ENCODE measurements at places on chromosomes 2 and 18. TPM values are rescaled to one million over a fixed set of nuclear protein-coding genes. Genes with fewer than 3 reads are reported as not detected.
A peak's percentile ranks its signal among the peaks of the same experiment; 100 is the strongest.

DNA sequence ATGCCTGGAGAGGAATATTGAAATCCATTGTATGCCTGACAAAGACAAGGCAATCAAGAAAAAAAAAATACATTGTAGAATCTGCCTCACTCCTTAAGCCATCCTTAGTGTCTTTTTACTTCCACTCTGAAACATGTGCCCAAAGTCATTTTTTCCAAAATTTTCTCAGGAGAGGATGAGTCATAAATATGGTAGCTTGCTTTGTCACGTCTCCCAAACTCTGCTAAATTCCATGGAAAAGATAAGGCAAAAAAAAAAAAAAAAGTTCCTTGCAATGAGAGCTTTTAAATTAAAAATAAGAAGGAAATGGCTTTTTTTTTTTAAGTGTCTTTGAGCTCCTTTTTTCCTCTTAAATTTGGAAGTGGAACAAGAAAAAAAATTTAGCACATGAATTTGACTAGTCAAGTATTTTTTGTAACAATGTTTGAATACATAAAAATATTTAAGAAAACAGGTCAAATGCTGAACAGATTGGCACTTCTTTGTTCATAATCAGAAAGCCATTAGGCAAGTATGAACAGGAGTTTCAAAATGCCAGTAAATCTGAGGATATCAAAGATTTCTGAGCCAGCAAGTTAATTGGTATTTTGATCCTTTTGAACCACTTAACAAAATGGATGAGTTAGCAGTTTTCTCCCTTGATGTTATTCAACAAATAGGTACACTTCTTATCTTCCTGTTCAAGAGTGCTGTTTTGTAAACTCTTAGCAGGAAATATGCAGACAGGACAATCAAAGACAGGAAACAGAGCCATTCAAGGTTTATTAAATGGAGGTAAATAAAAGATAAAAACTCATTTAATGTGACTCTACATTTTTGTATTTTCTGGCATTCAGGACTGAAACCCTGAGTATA, 247.3 kb upstream of the SP5 start:
- DNase-seq, result no peak

- DNase-seq, result no peak
Observed at GRCh38 chr2:20165677-20166509, 59.0 kb downstream of the SDC1 start.

GRCh38 chr2:348361-348916, 60.5 kb upstream of the ALKAL2 start:
- DNase-seq, result no peak

GRCh38 chr2:237234268-237234667, 148.6 kb downstream of the COPS8 start:
- no peak for DNase-seq

DNA sequence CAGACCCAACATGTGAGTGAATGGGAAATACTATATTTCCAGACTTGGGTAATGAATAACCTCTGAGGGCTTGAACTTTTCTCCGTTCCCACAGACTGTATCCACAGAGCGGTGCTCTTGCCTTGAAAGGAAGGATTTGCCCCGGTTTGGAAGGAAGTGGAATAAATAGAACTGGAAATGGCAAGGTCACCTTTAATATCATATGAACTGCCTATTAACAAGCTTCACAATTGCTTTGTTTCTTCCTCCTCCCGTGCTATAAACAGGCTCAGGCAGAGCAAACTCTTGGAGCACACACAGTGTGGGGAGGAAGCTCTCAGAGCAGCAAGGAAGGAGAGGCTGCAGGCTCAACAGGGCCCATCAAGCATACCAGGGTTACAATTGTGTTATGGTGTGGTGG, 28.5 kb upstream of the DARS1 start:
- DNase-seq, result no peak

DNA sequence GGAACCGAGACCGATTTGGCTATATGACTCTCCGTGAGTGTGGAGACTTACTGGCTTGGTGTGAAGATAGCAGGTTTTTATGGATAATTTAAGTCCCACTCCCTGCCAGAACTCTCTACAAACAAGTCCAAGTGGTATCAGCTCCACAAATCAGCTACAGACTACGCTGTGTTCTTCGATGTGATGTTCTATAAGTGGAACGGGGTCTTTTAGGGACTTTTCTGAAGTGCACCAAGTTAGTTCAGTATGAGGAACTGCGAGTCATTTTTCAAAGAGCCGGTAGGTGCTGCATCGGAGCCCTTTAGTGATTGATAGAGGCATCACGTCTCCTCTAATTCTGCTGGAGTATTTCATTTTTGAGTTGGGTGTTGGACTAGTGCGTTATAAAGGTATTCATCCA, 107.1 kb downstream of the TSHZ1 start:
- DNase-seq, result no peak

DNA sequence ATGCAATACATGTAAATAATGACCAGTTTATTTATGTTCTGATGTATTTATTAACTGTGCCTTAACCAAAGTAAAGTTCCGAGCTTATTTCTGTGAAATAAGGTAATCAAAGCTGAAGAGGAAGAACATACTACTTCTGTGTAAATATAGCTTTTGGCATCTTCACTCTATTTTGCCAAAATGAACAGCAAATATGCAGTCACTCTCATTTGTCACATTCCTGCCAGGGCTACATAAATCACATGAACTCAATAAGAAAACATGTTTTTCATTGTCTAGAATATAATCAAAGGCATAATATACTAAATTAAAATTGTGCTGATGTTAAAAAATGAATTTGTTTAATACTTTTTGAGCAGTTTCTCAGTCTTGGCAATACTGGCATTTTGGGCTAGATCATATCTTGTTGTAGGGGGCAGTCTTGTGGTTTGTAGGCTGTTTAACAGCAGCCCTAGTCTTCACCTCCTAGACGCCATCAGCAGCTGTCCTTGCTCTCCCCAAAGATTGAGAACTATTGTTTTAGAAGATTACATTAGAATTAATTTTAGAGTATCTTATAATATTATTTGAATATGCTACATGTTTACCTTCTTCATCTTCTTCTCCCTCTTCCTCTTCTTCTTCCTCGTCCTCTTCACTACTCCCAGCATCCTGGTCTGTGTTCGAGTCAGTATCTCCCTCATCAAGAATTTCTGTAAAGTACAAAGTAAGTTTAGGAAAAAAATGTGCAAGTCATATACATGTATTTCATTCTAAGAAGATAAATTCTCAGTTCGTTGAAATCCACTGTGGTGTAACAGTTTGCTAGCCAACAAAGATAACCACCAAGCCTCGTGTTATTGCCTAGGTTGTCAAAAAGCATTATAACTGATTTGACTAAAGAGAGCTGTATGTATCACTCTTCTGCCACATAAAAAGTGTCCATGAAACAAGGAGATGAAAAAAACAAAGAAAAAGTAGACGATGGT, 41.5 kb downstream of the CWC22 start:
- DNase-seq, result no peak

- DNase-seq, result no peak
Observed at GRCh38 chr2:46362667-46363012, 65.4 kb downstream of the EPAS1 start.

DNA sequence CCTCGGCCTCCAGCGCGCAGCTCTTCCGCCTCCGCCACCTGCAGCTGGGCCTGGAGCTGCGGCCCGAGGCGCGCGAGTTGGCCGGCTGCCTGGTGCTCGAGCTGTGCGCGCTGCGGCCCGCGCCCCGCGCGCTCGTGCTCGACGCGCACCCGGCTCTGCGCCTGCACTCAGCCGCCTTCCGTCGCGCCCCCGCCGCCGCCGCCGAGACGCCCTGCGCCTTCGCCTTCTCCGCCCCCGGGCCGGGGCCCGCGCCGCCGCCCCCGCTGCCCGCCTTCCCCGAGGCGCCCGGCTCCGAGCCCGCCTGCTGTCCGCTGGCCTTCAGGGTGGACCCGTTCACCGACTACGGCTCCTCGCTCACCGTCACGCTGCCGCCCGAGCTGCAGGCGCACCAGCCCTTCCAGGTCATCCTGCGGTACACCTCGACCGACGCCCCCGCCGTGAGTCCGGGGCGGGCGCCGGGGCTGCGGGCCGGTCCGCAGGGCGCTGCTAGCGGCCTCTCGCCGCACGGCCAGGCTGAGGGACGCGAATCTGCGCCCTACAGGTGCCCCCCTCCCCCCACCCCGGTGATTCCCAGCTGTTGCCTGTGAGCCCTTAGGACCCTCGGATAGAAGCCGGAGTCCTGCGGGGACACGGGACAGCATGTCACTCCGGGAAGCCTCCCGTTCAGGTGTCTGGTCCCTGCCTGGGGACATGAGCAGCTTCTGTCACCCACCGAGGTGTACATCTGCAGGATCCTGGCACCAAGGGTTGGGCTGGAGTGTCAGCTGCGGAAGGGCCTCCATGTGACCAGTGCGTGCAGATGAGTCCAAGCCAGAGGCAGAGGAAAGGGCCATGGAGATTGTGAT, 616 bp downstream of the RNPEPL1 start:
- DNase-seq, result peak; percentile 16

- DNase-seq, result no peak
Observed at GRCh38 chr2:233025706-233026105, 6.8 kb upstream of the NEU2 start.

DNA sequence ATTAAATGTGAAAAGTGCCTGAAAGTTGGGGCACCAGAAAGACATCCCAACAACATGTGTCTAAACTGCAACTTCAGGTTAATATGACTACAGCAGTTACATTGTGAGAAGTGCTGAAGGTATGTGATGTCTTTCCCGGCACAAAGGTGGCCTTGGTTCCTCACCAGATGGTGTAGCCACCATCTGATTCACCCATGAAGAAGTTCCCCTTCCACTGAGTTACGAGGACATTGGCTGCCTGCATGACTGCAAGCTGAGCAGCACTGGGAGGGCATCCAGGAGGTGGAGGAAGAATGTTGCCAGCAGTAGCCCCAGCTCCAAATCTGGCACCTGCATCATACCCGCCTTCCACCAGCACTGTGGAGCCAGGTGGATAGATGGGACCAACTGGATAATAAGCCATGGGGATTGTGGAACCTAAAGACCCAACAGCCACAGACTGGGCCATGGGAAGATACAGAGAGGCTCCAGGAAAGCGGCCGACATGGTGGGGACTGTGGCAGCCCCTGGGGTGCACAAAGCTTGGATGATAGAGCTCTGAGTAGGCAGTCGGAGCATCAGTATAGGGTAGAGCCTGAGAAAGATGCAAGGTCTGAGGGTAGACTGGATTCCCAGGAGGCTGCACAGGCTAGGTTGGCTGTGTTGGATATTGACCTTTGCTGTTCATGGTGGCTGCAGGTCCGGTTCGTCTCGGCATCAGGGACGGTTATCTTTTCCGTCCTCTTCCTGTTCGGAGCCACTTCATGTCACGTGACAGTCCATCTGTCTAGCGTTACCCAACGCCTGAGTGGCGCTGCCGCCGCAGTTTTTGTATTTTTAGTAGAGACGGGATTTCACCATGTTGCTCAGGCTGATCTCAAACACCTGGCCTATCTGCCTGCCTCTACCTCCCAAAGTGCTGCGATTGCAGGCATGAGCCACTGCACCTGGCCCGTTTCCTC, 36.9 kb downstream of the SUMO1 start:
- no peak for DNase-seq

GRCh38 chr18:37684590-37684989, 119.0 kb upstream of the CELF4 start:
- DNase-seq, result no peak

DNA sequence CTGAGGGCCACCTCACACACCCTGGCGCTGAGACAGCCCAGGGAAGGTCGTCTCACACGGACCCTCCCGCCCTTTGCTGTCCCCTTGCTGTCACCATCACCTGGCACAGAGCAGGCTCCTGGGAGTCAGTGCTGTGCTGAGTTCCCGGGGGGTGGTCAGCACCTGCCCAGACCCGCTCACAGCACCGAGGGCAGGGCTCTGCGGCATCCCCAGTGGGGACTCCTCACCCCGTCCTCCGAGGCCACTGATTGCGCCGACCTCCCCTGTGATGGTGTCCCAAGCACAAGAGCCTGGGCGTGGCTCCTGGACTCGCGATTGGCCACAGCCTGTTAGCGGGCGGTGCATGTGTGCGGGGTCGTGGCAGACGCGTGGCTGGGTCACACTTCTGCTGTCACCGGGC, 65.9 kb downstream of the NFATC1 start:
- DNase-seq, result no peak

- DNase-seq, result no peak
Observed at GRCh38 chr2:12341920-12342319, 374.8 kb upstream of the TRIB2 start.

DNA sequence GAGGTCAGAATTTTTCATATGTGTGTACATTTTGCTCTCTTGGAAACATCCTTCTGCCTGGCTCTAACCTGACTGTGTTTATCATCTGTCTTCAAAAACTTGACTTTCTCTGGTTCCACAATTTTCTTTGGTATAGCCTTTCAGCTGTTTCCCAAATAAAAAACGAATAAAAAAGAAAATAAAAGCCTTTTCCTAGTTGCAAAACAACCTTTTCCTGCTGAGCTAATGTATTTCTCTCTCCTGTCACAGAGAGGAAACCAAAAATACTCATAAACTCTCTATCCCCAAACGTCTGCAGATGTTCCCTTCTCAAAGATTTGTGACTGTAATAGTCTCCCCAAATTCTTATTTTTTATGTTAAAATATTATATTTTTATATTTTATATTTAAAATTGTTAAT, 505.3 kb upstream of the SLC39A10 start:
- DNase-seq, result no peak

DNA sequence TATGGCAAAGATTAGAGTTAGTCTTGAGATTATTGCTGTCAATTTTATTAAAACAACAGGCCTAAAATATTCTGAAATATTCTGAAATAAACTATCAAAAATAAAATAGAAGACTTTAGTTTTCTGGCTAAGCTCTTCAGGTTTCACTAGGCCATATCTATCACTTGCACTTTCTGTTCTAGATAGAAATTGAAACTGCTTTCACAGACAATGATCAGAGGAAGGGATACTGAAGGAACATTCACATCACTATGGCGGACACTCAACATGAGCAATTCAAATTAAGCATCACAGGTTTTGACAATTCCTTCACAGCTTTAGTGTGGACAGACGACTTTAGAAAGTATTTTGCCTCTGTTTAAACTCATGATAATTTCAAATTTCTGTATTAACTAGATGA, 586.4 kb upstream of the REG3G start:
- no peak for DNase-seq

DNA sequence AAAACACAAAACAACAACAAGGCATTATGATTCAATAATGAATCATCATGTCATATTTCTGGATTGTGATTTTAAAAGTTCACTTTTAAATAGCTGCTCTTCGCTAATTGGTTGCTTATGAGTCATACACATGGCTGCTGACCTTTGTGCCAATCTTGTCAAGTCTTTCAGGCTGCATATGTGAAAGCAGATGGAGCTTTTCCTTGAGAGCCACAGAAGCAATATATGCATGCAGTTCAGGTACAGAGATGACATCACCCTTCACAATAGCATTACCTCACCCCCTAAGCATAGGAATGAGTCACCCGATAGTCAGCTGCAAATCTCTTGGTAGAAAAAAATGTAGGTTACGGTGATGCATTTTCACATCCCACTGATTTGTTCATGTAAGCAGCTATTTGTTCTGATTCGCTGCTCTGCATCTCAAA, 27.2 kb downstream of the EIF2AK3 start:
- DNase-seq, result peak; percentile 52

The DUSP2 gene
- 1.9 TPM for total RNA-seq

The VWC2L gene
- not detected for total RNA-seq

The SRD5A2 gene
- total RNA-seq, result not detected

The RUFY4 gene
- total RNA-seq, result 2.8 TPM

The KCNJ3 gene
- total RNA-seq, result under 0.01 TPM

The MAPRE2 gene
- total RNA-seq, result 21.3 TPM

The NPPC gene
- total RNA-seq, result not detected

The TMEM163 gene
- 1.5 TPM for total RNA-seq

The COBLL1 gene
- total RNA-seq, result 92.8 TPM

The NCKAP5 gene
- 6.1 TPM for total RNA-seq

The CRYBA2 gene
- total RNA-seq, result not detected

The POLE4 gene
- 31.9 TPM for total RNA-seq
